Effector CD8-positive, alpha-beta T cell (primary cell): ENCODE measurements at places on chromosomes 5 and 9.

DNA sequence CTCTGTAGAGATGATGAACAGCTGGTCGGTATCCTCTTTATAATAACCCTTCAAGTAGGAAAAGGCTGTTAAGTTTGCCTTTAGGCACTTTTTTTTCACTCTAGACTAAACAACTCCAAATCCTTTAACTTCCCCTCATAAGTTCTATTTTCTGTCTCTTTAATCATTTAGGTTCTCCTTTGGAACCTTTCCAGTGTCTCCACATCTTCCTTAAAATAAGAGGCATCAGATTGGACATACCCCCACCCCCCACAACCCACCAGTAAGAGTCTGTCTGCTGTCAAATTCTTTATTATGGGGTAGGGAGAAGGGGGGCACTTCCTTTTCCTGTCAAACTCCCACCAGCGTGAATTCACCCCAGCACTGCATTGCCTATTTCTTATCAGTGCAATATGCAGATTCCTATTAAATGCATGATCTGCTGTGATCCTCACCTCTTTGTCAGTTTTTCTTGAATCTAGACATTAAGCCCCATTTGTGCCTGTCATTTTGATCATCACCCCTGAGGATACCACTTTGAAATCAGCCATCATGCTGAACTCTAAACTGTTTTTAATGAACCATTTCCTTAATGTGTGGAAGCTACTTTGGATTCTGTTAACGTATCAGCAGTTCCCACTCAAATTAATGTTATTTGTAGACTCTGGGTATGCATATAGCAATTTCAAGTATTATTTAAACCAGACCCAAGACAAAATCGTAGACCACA, 212.2 kb downstream of the PDZD2 start:
- DNase-seq, result no peak

GRCh38 chr9:3862561-3862960, 336.8 kb upstream of the RFX3 start:
- no peak for DNase-seq

GRCh38 chr5:61159836-61160235, 2.4 kb downstream of the SMIM15 start:
- no peak for DNase-seq

DNA sequence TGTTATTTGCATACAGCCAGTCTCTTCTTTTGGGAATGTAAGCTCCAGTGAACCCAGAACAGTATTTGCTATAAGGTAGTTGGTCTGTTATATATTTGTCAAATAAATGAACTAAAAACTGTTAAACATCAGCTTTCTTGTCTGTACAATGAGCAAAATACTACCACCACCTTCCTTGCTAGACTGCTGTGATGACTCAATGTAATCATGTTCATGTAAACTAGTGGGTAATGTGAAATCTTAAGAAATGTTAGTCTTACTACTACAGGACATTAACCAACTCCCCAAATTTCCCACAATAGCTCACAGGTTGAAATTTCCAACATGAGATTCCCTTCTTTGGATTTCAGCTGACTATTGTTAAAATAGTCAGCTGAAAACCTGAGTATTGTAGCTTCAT, 176.1 kb downstream of the TRPM3 start:
- no peak for DNase-seq

DNA sequence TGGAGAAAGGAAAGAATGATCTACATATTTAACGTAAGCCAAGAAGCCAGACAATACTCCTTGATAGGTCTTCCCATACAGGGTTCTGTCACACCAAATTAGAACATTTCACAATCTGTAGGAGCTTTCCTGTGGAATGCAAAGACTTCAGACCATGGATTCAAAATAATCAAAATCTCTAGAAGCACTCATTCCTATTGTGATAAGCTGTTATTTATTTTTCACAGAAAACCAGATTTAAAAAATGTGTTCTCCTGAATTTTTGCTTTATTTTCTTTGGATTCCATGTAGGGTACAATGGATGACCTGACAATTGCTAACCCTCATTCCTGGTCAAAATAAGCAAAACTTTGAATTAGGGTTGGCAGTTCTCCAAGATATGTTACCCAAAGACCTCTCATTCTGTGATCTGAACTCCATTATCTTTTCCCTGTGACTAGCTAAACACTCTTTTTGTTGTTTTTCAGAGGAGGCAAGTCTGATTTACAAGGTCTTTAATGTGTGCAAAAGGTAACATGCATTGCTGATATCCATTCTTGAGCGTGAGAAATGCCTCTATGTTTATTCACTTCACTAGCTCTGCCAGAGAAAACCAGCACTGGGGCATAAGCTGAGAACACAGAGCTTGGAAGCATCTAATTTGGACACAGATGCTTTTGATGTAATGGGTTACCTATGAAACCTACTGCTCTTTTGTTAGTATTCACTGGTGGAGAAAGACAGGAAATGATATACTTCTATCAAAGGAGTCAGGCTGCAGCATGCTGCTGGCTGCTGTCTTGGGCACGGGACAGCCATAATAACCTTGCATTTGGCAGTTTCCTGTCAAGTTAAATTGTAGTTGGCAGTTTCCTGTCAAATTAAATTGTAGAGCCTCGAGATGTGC, 31.4 kb downstream of the ACTBL2 start:
- no peak for DNase-seq
